ENCODE measurements at places on chromosomes 12 and 14.

GRCh38 chr12:109759595-109759994 lies 46.0 kb downstream of the FAM222A start:
- peak; percentile 9 for DNase-seq

DNA sequence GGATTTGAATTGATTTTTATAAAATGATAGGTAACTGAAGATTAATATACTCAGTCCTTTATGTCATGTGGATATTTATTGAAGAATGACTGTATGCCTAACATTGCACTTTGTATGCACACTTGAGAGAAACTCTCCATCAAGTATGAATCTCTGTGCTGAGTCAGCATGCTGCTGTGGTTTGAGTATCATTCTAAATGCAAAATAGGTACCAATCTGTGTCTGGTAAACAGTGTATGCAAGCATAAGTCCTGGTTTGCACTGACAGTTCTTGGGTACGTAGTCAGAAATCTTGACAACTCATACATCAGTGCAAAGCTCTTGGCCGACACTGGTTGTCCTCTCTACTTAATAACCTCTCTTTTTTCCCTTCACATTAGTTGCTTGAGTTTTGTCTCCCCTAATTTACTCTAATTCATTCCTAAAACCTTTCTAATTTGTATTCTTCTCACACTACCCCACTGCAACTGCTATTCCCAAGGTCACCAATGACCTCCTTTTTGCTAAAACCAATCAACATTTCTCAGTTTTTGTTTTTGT lies 21.8 kb downstream of the MGAT4C start:
- no peak for DNase-seq

GRCh38 chr12:117334051-117334450 lies 27.4 kb downstream of the NOS1 start:
- no peak for DNase-seq

DNA sequence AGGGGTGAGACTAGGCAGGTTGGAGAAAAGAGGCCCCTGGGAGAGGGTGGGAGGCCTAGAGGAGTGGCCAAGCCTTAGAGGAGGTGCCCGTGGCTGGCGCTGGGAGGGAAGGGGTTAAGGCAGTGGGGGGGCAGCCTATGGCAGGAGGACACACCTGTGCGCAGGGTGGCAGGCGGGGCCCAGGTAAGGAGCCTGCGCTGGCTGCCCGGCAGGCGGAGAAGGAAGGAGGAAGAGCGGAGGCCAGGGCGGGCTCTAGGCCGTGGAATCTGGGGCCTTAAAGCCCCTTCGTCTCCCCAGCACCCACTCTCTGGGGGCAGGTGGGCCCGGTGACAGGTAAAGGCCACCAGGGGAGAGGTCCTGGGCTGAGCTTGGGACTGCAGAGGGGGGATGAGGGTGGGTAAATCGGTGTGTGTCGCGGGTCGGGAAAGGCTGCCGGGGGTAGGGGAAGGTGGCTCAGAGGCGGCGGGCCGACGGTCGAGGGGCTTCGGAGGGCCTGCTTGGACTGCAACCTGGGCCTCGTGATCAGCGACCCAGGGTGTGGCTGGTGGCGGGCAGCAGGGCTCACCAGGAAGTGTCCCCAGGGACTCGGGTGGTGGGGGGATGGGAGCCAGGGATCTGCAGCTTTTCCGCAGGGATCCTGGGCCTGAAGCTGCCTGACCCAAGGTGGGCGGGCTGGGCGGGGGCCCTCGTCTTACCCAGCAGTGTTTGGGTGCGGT lies 7.3 kb downstream of the PHB2 start:
- no peak for DNase-seq

DNA sequence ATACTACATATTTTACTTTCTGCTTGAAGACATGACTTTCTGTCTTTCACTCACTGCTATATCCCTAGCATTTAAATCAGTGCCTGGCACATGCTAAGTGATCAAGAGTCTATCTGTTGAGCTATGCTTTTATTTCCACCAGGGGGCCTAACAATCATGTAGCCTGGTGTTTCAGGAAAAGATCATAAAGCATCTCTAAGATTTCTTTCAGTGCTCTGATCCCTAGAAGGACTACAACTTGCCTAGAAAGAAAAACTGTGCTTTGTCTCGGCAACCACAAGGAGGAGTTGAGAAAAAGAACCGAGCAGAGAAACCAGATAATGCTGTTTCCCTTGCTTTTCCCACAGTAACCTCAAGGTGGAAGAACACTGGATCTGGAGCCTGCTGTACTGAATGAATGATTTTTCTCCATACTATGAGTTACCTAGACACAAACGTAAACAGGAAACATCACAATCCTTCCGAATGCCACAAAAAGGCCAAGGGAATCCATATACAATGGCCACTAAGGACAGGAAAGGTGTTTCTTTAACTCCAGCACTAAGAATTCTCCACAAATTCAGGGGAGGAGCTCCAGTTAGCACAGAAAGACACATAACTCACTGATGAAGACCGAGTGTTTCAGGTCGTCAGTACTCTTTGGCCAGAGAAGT lies 1.2 kb downstream of the CRY1 start:
- DNase-seq: peak; percentile 46

DNA sequence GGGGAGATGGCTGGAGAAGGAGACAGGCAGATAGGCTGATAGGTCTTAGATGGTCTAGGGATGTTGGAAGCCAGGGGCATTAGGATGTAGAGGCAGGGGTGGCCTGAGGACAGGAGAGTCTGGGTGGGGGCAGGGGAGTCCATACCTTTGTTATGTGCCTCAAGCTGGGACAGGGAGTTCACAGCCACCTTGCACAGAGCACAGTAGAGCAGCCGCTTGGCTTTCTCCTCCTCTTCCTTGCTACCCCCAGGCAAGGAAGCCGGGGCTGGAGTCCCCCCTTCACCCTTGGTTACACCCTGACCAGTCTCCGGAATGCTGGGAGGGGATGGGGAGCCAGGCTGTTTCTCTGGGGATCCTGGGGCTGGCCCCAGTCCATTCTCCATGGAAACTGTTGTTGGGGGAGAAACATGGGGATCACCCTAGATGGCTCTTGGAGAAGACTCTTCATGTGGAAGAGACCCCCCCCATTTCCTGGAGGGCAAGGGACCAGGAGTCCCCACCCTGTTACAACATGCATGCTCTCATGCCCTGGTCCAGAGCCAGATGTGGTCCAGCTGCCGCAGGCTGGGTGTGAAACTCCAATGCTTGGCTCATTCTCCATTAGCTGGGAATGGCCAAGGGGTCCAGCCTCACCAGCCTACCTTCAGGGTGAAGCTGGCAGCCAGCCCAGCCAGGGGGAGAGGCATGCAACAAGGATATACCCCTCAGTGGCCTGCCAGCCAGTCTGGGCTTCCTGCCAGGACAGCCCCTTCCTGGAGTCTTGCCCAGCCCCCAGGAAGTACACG lies 7.2 kb upstream of the GPR84 start:
- DNase-seq: peak; percentile 93

DNA sequence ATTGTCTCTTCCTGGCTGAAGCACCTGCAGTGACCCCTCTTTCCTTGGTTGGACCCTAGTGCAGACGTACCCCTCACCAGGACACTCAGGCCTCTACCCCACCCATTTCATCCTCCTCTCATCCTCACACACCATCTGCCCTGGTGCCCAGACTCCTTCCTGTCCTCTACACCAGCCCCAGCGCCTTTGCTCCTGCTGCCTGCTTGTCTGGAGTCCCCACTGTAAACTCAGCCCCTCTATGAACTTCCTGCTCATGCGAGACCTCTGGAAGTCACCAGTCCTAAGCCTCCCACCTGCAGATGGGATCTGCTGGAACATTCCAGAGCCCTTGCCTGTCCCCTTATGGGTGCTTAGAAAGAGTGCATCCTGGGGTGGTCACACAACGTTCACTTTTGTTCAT lies 242.5 kb downstream of the ADGRD1 start:
- DNase-seq: no peak

DNA sequence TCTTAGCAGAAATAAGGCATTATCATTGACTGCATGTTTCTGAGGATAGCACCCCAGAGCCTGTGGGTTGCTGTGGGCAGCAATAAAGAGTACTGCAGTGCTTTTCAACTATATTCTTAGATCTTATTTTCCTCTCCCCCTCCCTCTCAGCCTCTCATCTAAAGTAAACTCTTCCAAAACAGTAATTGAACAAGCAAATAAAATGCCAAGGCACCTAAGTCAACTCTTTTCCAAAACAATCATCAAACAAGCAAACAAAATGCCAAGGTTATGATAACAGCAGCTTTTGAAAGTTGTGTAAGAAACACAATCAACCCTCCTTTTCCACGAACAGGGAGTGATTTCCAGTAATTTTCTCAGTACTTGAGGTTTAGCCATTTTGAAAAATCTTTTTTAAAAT lies 1542.6 kb downstream of the AACS start:
- DNase-seq: no peak

GRCh38 chr14:92551044-92551841 lies 37.7 kb downstream of the RIN3 start:
- DNase-seq: no peak

DNA sequence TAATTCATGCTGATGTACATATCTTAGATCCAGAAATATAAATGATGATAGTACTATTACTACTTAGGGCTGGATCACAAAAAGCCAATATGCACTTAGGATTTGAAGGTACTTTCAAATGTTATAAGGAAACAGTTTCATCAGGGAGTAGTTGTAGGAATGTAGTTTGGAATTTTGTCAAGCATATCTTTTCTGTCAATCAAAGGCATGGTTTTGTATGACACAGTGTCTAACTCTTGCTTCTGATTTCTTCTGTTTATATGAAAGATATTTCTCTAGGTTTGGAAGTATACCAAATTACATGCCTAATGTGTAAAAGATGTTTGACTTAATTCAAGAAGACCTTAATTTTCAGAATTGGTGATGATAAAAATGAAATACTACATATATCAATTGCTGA lies 135.7 kb downstream of the RAD51B start:
- no peak for DNase-seq

DNA sequence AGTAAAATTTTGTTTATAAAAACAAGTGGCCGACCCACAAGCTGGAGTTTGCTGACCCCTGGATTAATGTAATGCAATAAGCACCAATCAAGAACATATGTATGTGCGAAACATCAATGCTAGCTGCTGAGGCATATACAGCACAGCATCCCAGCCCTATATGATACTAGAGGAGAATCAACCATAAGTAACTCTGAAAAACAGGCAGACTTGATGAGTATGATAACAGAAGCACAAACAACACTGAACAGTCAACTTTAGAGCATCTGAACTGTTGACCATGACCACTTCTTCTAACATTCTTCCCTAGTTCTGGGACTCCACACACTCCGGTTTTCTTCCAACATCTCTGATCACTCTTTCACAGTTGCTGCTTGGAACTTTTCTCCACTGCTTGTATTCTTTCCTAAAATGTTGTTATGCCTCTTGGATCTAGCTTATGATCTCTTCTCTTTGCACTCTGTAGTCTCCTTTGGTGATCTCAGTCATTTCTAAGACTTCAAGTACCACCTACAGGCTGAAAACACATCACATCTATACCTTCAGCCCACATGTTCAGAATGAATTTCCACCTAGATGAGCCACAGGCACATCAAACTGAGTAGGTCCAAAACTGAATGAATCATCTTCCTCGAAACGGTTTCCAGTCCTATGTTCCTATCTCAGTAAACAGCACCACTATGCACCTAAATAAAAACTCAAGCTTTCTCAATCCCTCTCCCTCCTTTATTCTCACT lies 57.2 kb downstream of the STXBP6 start:
- no peak for DNase-seq

DNA sequence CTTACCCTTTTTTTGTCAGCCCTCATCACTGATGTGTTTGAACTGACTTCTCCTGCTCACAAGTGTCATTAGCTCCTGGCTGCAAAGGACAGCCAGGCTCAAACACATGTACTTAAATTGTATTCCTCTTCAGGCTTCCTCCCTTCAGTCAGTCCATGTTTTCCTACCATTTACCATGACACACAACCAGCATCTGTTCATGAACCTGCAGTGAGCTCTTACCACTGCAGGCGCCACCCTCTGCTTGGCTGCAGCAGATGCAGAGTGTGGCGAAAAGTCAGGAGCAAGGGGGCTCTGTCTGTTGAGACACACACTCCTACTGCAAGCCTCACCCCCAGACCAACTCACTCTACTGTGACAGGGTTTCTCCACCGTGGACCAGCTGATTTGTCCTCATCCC lies 70.2 kb downstream of the TSPAN11 start:
- DNase-seq: no peak

DNA sequence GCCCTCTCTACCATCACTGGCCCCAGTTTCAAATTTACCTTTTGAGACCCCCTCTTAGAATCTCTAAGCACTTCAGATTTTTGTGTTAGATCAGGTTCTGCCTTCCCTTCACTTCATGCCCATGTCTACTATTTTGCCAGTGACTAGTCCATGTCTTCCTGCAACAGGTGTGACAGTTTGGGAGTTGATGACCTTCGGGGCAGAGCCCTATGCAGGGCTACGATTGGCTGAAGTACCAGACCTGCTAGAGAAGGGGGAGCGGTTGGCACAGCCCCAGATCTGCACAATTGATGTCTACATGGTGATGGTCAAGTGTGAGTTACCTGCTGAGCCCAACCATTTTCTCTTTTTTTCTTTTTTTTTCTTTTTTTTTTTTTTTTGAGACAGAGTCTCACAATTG lies 5.8 kb upstream of the PA2G4 start:
- no peak for DNase-seq

- no peak for DNase-seq
Observed at GRCh38 chr12:126198966-126199692, 1133.9 kb downstream of the AACS start.

- DNase-seq: no peak
Observed at GRCh38 chr14:27836386-27836785, 930.2 kb upstream of the FOXG1 start.

DNA sequence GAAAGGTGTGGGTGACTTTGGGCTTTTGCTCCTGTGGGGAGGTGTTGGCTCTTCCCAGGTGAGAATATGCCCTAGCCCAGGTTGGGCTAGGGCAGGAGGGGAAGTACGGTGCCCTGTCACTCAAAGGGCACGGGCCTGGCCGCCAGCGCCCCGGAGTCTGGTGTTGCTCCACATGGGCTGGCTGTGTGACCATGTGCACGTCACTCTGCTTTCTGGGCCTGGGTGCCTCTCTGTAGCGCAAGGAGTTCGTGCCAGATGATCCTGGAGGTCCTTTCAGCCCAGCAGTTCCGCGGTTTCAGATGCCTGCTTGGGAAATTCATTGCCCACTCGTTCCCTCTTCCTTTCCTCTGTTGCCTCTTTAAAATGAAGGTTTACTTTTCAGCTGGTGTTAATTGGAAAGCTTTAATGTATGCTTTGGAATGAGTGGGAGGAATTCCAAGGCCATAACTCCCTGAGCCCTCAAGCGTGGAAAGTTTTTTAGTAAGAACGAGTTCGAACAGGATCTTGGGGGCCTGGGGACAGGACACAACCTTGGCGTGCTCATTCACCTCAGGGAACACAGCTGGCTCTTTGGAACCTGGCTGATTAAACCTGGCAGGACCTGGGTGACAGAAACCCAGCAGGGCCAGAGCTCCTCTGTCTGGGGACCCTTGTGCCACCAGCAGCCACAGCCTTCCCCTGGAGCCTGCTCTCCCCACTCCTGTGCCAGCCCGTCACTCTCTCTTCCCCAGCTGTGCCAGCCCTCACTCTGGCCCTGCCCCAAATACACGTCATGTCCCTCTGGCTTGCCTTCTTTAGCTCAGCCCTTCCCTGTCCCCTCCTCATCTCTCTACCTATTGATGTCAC lies 42.8 kb downstream of the TSPAN9 start:
- DNase-seq: no peak

Data from BE2C (cell line).